ENCODE measurements at places on chromosomes 4 and X.

GRCh38 chr4:22047793-22048192 lies 99.2 kb upstream of the KCNIP4 start:
- no peak for DNase-seq

DNA sequence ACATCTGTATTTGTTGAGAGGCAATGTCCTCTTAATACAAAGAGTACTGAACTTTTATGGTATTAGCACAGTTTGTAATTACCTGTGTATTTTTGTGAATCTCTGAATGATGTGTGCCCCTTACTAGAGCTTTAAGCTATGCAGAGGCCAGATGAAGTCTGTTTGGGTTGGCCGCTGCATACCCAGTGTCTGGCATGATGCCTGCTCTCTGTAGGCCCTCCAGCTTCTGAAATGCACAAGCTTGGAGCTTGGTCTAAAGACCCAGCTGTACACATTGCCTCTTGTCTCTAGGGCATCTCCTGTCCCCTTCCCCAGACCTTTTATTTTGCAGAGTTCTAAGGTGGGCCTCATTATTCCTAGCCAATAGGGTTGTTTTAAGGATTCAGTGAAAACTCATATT lies 68.6 kb downstream of the CDS1 start:
- no peak for DNase-seq

DNA sequence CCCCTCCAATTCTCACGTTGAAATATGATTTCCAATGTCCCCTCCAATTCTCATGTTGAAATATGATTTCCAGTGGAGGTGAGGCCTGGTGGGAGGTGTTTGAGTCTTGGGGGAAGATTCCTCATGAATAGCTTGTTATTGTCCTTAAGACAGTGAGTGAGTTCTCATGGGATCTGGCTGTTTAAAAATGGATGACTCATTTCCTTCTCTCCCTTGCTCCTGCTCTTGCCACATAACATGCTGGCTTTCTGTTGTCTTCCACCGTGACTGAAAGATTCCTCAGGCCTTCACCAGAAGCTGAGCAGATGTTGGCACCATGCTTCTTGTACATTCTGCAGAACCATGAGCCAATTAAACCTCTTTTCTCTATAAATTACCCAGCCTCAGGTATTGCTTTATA lies 346.8 kb upstream of the TECRL start:
- no peak for DNase-seq

- no peak for DNase-seq
Measured at GRCh38 chrX:30791296-30792278, 97.5 kb downstream of the TAB3 start.

GRCh38 chr4:127307996-127308395 lies 324.8 kb upstream of the INTU start:
- DNase-seq, result no peak

- DNase-seq, result no peak
Measured at GRCh38 chr4:4864443-4864939, 5.0 kb downstream of the MSX1 start.

- no peak for DNase-seq
Measured at GRCh38 chr4:175166020-175166419, 247.9 kb downstream of the ADAM29 start.

- DNase-seq, result no peak
Measured at GRCh38 chr4:13178621-13179020, 305.5 kb downstream of the RAB28 start.

- no peak for DNase-seq
Measured at GRCh38 chr4:157425897-157426296, 205.4 kb downstream of the GRIA2 start.

DNA sequence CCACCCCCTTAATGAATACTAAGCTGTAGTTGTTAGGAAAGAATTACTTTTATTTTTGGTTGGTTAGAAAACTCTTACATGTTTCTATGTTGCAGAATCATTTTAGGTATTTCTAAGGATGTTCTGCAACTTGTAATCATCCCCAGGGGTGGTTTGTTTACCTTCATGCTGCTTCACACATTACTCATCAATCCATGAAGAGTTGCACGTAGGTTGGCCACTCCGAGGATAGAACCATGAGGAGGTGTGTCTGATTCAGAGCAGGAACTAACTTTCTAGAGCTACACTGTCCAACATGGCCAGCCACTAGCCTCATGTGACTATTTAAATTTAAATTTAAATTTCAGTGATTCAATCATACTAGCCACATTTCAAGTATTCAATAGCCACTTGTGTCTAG lies 127.2 kb upstream of the FRMPD4 start:
- no peak for DNase-seq

- no peak for DNase-seq
Measured at GRCh38 chr4:83267830-83268475, 16.6 kb downstream of the COQ2 start.

DNA sequence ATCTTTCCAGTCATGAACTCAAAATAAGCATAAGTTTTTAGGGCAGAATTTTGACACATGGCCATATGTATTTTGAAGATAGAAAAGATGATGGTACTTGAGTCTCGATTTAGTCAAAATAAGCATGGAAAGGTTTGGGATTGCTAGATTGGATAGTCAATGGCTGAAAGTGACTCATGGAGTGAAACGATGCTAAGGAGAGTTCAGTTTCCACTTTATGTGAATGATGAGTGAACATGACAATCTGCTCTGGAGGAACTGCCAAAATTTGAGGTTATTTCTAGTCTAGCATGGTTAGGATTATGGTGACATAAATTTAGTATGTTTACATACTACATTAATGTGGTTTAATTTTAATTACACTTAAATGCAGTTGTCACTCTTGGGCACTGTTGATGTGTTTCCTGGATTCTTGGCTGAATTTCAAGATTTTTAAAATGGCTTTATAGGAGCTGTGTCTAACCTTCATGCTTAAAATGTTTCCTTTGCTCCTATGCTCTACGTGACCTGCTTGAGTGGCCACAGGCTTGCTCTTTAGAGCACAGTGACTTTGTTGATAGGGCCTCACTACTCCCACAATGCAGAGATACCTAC lies 17.1 kb downstream of the DDX3X start:
- DNase-seq, result no peak

GRCh38 chrX:96376266-96376665 lies 308.4 kb upstream of the DIAPH2 start:
- no peak for DNase-seq

Data from kidney capillary endothelial cell (primary cell).